ENCODE measurements at places on chromosomes 2 and 18. TPM values are rescaled to one million over a fixed set of nuclear protein-coding genes. Genes with fewer than 3 reads are reported as not detected.

- H3K4me3 ChIP-seq, result no peak overlapping the region
- DNase-seq, result no peak
- H3K27me3 ChIP-seq, result no peaks in the 10 kb centered on the region
- H3K4me1 ChIP-seq, result no peaks in the 10 kb centered on the region
- peaks cover 18% of the 10 kb centered on the region for H3K36me3 ChIP-seq
Measured at GRCh38 chr2:9373047-9373446, 50.3 kb downstream of the ITGB1BP1 start.

- H3K36me3 ChIP-seq, result no peaks in the 10 kb centered on the region
- no peak overlapping the region for H3K27ac ChIP-seq
- H3K4me1 ChIP-seq, result no peaks in the 10 kb centered on the region
- no peak for DNase-seq
- no peaks in the 10 kb centered on the region for H3K27me3 ChIP-seq
- no peak overlapping the region for H3K4me3 ChIP-seq
Measured at GRCh38 chr2:212032536-212033219, 505.9 kb downstream of the ERBB4 start.

DNA sequence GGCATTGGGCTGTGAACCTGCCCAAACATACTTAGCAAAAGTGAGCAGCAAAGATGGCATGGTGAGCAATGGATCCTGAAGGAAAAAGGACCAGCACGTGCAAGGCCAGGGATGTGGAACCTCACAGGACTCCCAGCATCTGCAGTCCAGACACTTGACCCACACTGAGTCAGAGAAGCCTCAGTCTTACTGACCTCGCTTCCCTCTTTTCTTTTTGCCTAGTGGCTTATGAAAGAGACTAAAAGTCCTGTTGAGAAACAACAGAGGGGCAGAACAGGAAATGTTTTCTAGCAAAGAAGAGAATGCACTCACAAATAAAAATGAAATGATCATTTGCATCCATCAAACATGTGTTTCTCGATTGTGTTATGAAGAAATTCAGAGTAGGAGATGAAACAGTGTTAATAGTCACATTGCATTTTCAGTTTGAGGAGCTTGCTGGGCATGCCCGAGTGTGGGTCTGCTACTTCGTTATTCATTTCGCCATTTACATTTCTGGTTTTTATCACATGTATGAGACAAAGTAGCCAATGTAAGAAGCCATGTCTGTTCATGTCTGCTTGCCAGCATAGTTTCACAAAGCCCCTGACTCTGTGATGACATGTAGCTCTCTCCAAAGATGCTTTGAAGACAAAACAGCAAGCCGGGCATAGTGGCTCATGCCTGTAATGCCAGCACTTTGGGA lies 118.4 kb downstream of the INO80D start:
- no peak overlapping the region for H3K27ac ChIP-seq
- H3K36me3 ChIP-seq, result no peaks in the 10 kb centered on the region
- no peak for DNase-seq
- no peaks in the 10 kb centered on the region for H3K27me3 ChIP-seq

STPG4 gene
- 0.28 TPM for total RNA-seq

MPP4 gene
- total RNA-seq, result not detected
